Bone marrow (tissue), 2 donors: ENCODE measurements at places on chromosomes 7 and 10.

GRCh38 chr10:74150204-74150989 lies at the start of gene AP3M1:
Gene AP3M1 (minus strand): TSS chr10:74150828. CDS start chr10:74138379, 12,449 bp downstream.
- DNase-seq, result peak; percentile 73

DNA sequence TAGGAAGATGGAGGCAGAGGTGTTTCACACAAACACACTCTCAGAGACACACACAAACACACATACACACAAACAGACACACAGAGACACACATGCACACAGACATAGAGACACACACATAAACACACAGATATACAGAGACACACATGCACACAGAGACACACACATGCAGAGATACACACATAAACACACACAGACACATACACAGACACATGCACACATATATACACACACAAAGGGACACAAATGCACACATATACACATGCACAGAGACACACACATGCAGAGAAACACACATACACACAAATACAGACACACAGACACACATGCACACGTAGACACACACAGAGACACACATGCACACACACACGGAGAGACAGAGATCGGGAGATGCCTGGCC lies 163.3 kb downstream of the TCERG1L start:
- no peak for DNase-seq

DNA sequence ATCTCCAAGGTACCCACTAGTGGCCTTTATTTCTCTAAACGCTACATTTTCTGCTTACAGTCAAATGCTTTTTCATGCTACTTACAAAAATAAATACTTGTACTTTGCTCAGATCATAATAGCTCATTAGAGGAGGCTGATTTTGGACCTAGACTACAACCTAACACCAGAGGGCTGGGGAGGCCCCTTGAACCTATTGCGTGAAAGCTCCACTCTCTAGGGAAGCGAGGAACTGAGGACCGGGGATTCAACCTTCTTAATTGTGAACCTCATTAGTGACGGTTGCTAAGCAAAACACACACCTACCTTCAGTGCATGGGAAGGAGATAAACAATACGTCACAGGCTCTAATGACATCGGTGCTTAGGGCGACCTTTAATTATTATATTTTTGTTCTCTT lies 92.1 kb downstream of the EBF3 start:
- no peak for DNase-seq

- no peak for DNase-seq
These were observed 24.0 kb downstream of the GRM3 start for GRCh38 chr7:86667732-86668131.

- no peak for DNase-seq
These were observed 101.2 kb upstream of the AOAH start for GRCh38 chr7:36825501-36825900.

DNA sequence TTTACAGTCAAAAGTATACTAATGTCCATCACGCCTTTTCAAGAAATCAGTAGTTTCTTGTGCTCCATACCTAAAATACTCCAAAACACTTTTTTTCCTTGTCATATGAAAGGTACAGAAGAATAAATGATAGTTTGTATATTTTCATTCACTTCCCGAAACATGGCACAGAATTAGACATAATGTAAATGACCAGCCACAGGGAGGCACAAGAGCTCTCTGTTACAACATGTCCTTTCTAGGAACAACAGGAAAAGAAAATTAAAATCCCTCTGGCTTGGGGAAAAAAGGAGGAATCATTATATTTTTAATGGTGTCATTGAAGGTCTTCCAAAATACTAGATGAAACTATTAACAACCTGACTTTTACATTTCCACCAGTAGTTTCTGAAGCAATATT lies 331.2 kb downstream of the ACTR3B start:
- DNase-seq, result no peak

DNA sequence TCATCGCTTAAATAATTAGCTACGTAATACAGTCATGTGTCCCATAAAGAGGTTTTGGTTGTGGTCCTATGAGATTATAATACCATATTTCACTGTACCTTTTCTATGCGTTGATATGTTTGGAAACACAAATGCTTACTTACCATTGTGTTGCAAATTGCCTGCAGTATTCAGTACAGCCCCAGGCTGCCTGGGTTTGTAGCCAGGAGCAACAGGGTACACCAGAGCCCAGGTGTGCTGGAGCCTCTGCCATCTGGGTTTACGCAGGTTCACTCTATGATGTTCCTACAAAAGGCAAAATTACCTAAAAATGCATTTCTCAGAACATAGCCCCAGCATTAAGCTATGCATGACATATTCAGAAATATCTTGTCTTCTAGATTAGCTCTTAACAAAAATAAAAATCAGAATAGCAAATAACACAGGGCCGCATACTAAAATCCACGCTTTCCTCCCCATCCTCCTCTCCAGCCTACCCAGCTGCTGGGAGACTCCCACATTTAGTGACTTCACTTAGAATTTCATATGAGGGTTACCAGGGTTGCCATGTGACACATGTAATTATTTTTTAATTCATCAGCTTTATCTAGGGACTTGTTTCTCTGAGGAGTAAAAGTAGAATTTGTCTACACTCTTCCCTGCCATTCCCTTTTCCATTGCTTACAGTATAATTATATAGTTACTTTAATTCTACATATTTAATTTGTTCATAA lies 559.0 kb upstream of the ADARB2 start:
- DNase-seq, result no peak

DNA sequence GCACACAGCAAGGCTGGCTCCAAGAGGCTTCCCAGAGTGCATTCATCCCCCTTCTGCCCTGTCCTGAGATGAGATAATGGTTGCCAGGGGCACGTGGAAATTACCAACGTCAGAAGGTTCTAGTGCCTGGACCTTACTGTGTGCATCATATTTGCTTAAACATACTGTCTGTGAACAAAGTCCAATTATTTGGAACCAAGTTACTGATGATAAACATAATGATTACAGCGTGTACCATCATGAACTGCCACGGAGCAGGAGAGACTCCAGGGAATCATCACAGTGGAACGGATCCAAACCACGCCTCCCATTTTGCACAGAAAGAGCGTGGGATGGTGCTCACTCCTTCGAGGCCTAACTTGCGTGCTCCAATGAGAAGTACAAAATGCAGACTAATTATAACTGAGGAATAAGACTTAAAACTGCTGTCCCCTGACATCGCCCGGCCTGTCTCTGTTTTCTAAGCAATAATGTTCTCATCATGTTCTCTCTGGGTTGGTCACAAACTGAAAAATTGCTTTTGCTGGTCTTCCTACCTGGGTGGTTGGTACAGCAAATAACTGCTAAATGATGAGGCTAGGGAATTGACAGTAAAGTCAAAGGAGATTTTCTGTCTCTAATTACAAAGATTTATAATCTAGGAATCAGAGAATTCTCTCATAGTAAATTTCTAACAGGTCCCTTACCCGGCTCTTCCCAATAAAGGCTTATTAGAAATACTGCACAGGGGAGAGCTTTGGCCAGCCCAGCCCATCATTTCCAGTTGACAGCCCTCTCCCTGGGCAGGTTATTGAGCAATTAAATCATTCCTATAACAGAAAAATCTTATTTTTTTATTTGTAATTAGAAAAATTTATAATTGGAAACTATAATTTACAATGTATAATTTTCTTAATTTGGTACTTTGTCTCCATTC lies 182.2 kb downstream of the CAMK1D start:
- no peak for DNase-seq

GRCh38 chr7:82469207-82469606 lies 25.6 kb upstream of the CACNA2D1 start:
- no peak for DNase-seq

- no peak for DNase-seq
These were observed 4.9 kb downstream of the GCK start for GRCh38 chr7:44184206-44184872.

DNA sequence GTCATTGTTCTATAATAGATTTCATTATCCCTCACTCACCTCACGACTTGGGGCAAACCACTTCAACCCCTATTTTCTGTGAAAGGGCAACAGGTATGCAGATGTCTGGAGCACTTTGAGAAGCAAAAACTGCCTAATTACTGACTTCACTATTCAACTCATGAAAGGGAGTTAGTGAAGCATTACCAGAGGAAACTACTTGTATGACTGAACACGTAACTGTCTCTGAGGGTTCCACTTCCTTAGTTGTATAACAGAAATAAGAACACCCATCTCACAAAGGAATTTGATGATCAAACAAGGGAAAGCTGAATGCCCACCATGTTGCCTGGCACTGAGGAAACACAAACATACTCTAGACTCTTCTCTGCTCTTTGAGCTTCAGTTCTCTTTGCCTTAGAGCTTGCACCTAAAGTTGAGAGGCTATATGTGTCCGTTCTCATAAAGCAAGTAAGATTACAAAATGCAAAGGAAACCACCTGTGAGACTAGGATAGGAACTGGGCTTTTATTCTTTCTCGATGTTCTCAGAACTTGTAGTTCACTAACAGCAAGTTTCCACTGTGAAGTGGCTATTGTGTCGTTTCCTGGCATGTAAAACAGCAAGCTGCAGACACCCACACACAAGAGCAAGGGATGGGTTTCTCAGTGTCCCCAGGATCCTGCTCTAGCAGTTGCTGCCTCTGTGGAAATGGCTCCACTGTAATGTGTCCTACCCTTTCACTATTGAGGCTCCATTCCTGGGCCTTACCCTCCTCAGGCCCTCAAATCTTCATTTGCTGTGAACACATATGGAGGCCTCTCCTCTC lies 2.6 kb downstream of the TMEM243 start:
- no peak for DNase-seq

DNA sequence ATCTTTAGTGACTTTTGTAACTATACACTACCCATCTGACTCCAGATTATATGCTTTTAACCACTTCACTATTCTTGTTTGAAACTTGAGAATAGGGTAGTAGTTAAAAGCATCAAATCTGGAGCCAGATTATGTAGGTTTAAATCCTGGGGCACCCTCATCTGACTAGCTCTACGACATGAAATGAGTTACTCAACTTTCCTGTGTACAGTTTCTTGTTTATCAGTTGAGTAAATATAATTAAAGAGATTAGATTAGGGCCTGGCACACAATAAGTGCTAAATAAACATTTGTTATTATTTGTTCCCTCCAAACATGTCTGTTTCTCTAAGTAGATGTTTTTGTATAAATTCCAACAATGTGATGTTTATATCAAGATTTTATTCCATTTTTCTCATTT lies 485.3 kb upstream of the LRRTM3 start:
- DNase-seq, result no peak

- DNase-seq, result no peak
These were observed 3.5 kb upstream of the KCP start for GRCh38 chr7:128913870-128914565.
